ENCODE measurements at places on chromosomes 2 and 18.
A peak's percentile ranks its signal among the peaks of the same experiment; 100 is the strongest.

DNA sequence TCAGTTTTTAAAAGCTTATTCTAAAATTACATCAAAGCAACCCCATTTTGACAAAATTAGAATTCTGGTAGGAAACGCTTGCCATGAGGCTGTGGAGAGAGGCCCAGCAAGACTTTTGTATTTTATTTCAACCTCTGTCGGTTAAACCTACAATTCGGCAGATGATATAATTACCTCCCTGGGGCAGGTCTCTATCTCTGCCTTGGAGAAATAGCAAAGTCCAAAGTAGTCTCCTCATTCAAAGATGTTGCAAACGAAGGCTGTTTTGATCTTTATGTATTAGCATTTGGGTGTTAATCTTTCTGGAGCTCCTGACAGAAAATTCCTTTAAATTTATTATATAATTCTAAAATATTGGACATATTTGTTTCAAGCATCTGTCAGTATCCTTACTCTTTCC lies 35.6 kb downstream of the GALM start:
- DNase-seq, result no peak

DNA sequence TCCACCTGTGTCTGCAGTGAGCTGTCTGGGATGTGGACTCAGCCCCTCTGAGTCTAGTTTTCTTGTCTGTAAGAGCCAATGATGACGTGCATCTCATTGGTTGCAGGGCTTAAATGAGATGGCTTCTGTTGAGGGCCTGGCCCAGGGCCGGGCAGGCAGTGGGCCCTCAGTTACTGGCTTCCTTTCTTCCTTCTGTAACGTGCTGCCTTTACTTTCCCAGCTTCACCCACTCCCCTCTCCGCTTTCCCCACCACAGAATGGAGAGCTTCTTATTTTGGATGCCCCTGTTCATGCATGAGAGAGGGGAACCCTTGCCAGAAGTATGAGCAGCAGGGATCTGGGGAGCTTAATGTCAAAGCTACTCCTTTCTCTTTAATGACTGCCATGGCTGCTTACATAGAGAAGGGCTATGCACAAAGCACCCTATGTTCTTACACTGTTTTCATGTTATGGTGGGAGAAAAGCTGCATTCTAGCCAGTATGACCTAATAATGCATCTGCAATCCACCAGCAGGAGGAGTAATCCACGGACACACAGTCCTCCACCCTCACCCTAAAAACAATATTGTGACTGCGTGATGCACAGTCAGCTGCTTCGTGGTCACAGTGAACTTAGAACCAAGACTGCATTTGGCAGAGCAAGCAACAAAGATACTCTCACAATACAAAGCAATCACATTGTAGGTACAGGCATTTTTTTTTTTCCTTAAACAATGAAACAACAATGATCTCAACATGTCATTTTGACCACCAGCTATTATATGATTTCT lies 37.2 kb downstream of the CREG2 start:
- no peak for DNase-seq

DNA sequence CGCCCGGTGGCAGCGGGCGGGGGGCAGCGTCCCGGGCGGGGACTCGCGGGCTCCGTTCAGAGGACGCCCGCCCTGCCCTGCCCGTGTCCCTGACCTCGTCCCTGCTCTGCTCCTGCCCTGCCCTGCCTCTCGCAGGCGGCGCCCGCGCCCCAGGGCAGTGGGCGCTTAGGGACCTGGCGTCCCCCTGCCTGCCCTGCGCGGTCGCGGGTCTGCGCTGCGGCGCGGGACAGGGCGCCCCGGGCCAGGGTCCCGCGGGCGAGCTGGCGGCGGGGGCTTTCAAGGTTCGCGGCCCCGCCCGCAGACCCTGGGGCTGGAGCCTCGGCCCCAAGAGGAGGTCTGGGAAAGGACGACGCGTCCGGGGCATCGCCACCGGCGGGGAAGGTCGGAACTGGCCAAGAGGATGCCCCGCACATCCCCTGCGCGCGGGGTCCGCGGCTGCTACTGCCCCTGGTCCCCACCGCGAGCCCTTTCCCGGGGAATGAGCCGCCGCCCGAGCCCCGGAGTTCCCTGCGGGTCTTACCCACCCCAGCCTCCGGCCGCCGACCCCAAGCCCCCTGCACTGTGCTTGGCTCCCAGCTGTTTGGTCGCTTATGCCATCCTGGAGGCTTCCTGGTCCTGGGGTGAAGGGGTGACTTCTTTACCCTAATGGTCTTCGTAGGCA lies 679 bp downstream of the RNF144A start:
- DNase-seq, result peak; percentile 73

- no peak for DNase-seq
Observed at GRCh38 chr2:187847245-187848208, 293.3 kb upstream of the TFPI start.

GRCh38 chr2:158890296-158890905 lies 78.0 kb upstream of the TANC1 start:
- DNase-seq, result no peak

- no peak for DNase-seq
Observed at GRCh38 chr2:47172156-47172921, 17.2 kb upstream of the STPG4 start.

DNA sequence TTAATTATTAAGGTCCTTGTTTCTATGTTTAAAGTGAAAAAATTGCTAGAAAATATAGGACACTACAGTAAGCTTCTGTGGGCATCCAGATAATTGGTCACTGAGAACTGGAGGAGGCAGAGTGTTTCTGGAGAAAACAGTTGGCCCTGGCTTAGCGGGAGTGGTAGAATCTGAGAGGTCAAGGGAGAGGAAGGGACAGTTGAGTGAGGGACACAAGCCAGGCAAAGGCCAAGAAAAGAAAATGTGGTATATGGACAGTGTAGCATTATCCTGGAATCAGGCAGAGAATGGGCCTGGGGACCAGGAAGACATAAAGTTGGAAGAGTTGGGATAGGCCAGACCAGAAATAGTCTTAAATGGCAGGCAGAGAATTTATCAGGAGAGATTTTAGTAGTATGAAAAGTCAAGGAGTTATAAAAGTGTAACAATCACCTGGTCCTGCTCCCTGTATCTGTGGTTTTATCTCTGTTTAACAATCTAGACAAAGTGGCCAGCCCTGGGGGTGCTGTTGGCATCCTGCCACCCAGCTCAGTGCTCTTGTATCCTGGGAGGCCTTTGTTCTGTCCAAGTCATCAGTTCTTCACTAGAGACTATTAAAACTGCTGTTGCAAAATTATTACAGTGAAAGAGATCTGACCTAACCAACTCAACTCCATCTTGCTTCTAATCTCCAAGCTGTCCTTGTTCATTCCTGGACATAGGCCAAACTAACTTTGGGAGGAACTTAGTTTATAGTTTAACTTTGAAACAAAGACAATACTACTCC lies 15.4 kb upstream of the MSGN1 start:
- no peak for DNase-seq

- peak; percentile 34 for DNase-seq
Observed at GRCh38 chr2:125272651-125273050, 1247.6 kb downstream of the CNTNAP5 start.
